ENCODE measurements at places on chromosomes 2 and 18. TPM values are rescaled to one million over a fixed set of nuclear protein-coding genes. Genes with fewer than 3 reads are reported as not detected.
A peak's percentile ranks its signal among the peaks of the same experiment; 100 is the strongest.

GRCh38 chr2:239929504-239929903, 95.6 kb downstream of the NDUFA10 start:
- no peaks in the 10 kb centered on the region for H3K36me3 ChIP-seq
- H3K27ac ChIP-seq: no peak overlapping the region
- H3K4me1 ChIP-seq: no peaks in the 10 kb centered on the region
- H3K4me3 ChIP-seq: no peak overlapping the region
- peak; percentile 11 for DNase-seq

GRCh38 chr2:21500401-21500945, 376.7 kb downstream of the TDRD15 start:
- no peaks in the 10 kb centered on the region for H3K4me1 ChIP-seq
- no peak overlapping the region for H3K4me3 ChIP-seq
- no peak overlapping the region for H3K27ac ChIP-seq

The SERPINE2 gene
- 36.1 TPM for total RNA-seq

DNA sequence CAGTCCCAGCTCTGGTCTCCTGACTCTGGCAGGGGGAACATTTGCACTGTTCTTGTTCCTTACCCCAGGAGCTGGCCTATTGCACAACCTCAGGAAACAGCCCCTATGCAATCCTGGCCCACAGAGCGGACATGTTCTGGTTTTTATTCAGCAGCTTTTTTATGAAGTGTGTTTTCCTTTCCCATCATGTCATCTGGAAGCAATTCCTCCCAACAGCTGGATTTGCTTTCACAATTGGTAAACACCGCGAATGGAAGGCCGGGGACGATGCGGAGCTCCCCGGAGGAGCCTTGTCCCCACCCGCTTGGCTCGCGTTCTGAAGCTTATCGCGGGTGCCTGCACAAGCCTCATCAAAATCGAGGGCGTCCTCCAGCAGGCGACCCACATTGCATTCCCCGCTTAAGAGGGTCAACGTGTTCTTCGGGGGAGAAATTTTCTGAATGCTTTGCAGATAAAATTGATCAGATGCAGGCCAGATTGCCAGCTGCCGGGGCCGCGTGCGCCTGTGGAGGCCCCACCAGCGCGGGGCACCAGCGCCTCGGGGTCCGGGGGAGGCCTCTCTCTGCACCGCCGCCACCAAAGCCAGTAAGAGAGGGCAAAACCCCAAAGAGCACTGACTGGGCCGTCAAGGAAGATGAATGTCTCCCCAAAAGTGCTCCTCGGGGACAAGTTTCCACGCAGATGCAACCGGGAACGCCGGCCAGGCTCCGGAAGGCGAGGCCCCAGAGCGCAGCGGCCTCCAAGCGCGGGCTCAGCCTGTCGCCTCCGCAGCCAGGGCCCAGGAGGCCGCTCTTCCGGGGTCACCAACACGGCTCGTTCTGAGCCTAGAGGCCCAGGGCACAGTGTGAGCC, 60.3 kb upstream of the SP3 start:
- no peak for DNase-seq
- no peak overlapping the region for H3K27ac ChIP-seq
- no peaks in the 10 kb centered on the region for H3K36me3 ChIP-seq
- no peaks in the 10 kb centered on the region for H3K27me3 ChIP-seq

The NEDD4L gene
- total RNA-seq: 76.3 TPM

- H3K27ac ChIP-seq: no peak overlapping the region
- H3K4me3 ChIP-seq: no peak overlapping the region
- H3K4me1 ChIP-seq: peaks cover 4% of the 10 kb centered on the region
- 0 out of 2 replicates have a peak, but pooled peaks cover 7% of the 10 kb centered on the region for H3K36me3 ChIP-seq
- DNase-seq: no peak
These were observed 115.0 kb upstream of the LGALSL start for GRCh38 chr2:64338910-64339500.

DNA sequence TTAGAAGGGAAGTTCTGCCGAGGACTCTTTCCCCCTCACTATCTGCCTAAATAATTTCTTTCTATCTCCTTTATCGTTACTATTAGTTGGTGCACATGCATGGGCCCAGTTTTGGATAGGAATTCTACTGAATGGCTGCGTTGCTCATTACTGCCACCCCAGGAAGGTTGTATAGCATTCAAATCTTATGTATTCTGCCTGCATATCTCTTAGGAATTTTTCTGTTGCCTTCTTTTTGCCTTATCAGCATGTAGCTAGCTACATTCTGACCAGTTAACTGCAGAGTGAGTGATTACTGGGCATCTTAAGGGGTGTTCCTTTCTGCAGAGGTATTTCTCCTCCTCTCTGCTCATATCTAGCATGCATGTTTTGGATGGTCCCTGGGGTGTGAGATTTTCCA, 239.6 kb downstream of the TDRD15 start:
- no peak overlapping the region for H3K4me3 ChIP-seq
- H3K4me1 ChIP-seq: no peaks in the 10 kb centered on the region
- no peak for DNase-seq
- peaks cover 4% of the 10 kb centered on the region for H3K36me3 ChIP-seq
- no peak overlapping the region for H3K27ac ChIP-seq
- H3K27me3 ChIP-seq: no peaks in the 10 kb centered on the region

The TUBA4A gene
- 27.2 TPM for total RNA-seq

- H3K27ac ChIP-seq: no peak overlapping the region
- no peaks in the 10 kb centered on the region for H3K27me3 ChIP-seq
- DNase-seq: no peak
These were observed 34.2 kb downstream of the NPAS2 start for GRCh38 chr2:100853909-100854810.

DNA sequence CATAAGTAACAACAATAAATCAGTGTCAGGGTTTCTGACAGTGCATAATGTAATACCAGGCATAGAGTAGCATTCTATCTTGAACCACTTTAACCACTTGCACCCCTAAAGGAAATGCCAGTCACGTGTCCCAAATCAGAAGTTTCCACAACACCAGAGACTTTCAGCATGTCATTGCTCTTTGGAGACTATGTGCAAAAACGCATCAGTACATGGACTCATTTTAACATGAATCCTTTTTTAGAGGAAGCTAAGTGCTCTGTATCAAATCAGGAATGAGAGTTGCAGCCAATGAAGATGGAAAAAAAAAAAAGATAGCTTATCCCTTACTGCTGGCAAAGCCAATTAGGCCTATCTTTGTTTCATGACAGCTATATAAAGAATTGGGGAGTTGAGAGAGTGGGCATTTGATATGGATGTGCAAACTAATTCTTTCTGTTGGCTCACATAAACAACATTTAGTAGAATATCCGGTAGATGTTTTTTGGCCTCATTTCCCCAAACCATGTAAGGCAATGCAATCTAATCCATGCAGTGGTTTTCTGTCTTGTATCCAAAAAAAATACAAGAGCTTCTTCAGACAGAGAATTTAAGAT, 353.1 kb downstream of the IRS1 start:
- no peak for DNase-seq
- no peaks in the 10 kb centered on the region for H3K27me3 ChIP-seq

The MOCOS gene
- 6.0 TPM for total RNA-seq

The PTH2R gene
- 0.20 TPM for total RNA-seq

GRCh38 chr2:205527801-205528200, 154.5 kb upstream of the NRP2 start:
- H3K4me1 ChIP-seq: no peaks in the 10 kb centered on the region
- DNase-seq: no peak
- no peak overlapping the region for H3K27ac ChIP-seq
- no peak overlapping the region for H3K4me3 ChIP-seq
- no peaks in the 10 kb centered on the region for H3K36me3 ChIP-seq

The ST6GAL2 gene
- total RNA-seq: 7.6 TPM

DNA sequence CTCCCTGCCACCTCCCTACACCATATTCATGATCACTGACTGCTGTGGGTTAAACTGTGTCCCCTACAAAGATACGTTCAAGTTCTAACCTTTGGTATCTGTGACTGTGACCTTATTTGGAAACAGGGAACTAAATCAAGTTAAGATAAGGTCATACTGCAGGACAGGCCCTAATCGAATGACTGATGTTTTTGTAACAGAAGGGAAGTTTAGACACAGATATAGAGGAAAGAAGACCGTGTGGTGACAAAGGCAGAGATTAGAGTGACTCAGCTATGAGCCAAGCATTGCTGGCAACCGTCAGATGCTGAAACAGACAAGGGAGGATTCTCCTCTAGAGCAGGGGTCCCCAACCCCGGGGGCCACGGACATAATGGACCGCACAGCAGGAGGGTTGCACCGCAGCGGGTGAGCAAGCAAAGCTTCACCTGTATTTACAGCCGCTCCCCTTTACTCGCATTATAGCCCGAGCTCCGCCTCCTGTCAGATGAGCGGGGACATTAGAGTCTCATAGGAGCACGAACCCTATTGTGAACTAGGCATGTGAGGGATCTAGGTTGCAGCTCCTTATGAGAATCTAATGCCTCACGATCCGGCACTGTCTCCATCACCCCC, 28.9 kb upstream of the RNF152 start:
- no peak overlapping the region for H3K27ac ChIP-seq
- no peaks in the 10 kb centered on the region for H3K4me1 ChIP-seq
- H3K4me3 ChIP-seq: no peak overlapping the region
- no peaks in the 10 kb centered on the region for H3K27me3 ChIP-seq
- no peak for DNase-seq
- H3K36me3 ChIP-seq: no peaks in the 10 kb centered on the region

GRCh38 chr18:22174341-22175145, 5.2 kb downstream of the GATA6 start:
- no peak overlapping the region for H3K4me3 ChIP-seq
- no peak overlapping the region for H3K27ac ChIP-seq
- H3K27me3 ChIP-seq: peaks cover 91% of the 10 kb centered on the region
- DNase-seq: no peak
- no peaks in the 10 kb centered on the region for H3K36me3 ChIP-seq

The UGT1A1 gene
- not detected for total RNA-seq

GRCh38 chr2:105324101-105324500, 5.4 kb downstream of the TGFBRAP1 start:
- H3K36me3 ChIP-seq: no peaks in the 10 kb centered on the region
- H3K4me1 ChIP-seq: peaks cover 10% of the 10 kb centered on the region
- DNase-seq: no peak
- H3K27me3 ChIP-seq: no peaks in the 10 kb centered on the region

DNA sequence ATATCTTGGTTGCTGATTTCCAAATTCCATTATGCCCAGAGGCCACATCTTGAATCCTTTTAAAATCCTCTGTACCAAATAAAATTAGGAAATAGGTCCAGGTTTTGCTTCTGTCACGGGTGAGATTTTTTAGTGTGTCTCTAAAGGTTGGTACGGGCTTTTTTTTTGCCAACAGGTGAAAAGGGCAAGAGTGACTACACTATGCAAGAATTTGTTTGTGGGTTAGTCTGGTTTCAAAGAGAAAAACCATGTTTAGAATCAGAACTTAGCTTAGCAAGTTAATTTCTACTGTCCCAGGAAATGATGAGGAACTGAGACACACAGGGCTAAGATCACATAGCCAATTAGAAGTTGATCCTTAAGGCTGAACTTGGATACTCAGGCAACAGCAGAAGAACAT, 41.7 kb downstream of the POLR1A start:
- no peaks in the 10 kb centered on the region for H3K27me3 ChIP-seq
- peaks cover 34% of the 10 kb centered on the region for H3K36me3 ChIP-seq
- H3K4me3 ChIP-seq: no peak overlapping the region
- H3K27ac ChIP-seq: no peak overlapping the region
- DNase-seq: no peak

GRCh38 chr2:67180841-67181240, 216.3 kb upstream of the ETAA1 start:
- DNase-seq: no peak
- no peaks in the 10 kb centered on the region for H3K36me3 ChIP-seq
- no peak overlapping the region for H3K4me3 ChIP-seq
- H3K27me3 ChIP-seq: no peaks in the 10 kb centered on the region

The TTN gene
- 0.59 TPM for total RNA-seq

The EHBP1 gene
- total RNA-seq: 35.6 TPM

DNA sequence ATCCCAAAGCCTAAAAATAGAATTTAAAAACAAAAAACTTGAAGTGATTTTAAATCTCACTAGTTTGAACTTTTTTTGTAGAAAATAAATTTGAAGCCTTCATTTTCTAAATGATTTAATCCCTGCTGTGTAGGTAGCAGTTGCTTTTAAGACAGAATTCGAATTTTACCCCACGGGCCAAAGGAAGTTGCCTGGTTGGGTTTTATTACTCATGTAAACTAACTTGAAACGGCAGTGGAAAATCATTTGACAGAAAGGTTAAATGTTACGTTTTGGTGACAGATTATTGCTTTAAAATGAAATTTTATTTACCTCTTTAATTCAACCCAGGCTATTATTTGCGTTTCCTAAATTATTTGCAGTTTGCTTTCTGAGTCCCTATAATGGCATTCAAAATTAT, 2.0 kb downstream of the MAPRE2 start:
- H3K4me3 ChIP-seq: no peak overlapping the region
- H3K4me1 ChIP-seq: no peaks in the 10 kb centered on the region
- H3K27me3 ChIP-seq: no peaks in the 10 kb centered on the region
- H3K27ac ChIP-seq: no peak overlapping the region

GRCh38 chr2:9808334-9809063, 34.8 kb upstream of the TAF1B start:
- no peaks in the 10 kb centered on the region for H3K27me3 ChIP-seq
- H3K4me1 ChIP-seq: no peaks in the 10 kb centered on the region
- H3K27ac ChIP-seq: no peak overlapping the region
- no peak for DNase-seq
- no peak overlapping the region for H3K4me3 ChIP-seq

DNA sequence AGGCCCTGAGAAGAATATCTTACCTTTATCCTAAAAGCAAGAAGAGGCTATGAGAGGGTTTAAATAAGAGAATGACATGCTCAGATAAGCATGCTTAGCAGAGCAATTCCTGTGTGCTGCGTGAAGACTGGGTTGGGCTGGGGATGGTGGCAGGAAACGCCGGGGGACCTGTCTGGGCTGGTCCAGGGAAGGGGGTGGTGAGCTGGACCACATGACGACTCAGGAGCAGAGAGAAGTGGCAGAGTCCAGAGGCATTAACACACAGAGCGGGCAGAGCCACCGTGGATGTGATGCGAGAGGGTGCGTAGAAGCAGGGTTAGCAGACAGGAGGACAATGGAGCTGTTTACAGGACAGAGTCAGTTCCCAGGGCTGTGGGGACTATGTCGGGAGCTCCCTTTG, 84.5 kb downstream of the ZBTB7C start:
- no peak overlapping the region for H3K27ac ChIP-seq
- H3K27me3 ChIP-seq: no peaks in the 10 kb centered on the region
- no peaks in the 10 kb centered on the region for H3K36me3 ChIP-seq
- no peak overlapping the region for H3K4me3 ChIP-seq
- no peaks in the 10 kb centered on the region for H3K4me1 ChIP-seq
- no peak for DNase-seq

- no peaks in the 10 kb centered on the region for H3K27me3 ChIP-seq
- DNase-seq: no peak
- peaks cover 14% of the 10 kb centered on the region for H3K4me1 ChIP-seq
- H3K4me3 ChIP-seq: no peak overlapping the region
- no peak overlapping the region for H3K27ac ChIP-seq
- H3K36me3 ChIP-seq: no peaks in the 10 kb centered on the region
These were observed 3.9 kb downstream of the EVA1A start for GRCh38 chr2:75556679-75557366.

GRCh38 chr2:199495147-199495546, 37.4 kb upstream of the SATB2 start:
- H3K4me1 ChIP-seq: no peaks in the 10 kb centered on the region
- no peak overlapping the region for H3K4me3 ChIP-seq
- H3K27ac ChIP-seq: no peak overlapping the region
- H3K27me3 ChIP-seq: no peaks in the 10 kb centered on the region
- DNase-seq: no peak
- no peaks in the 10 kb centered on the region for H3K36me3 ChIP-seq

Measured in H9 (cell line).